ENCODE measurements at places on chromosomes 1 and 21.
A peak's percentile ranks its signal among the peaks of the same experiment; 100 is the strongest.

GRCh38 chr1:155219592-155220031 is 11.1 kb downstream of the MTX1 start:
- DNase-seq = no peak

GRCh38 chr1:48678710-48679505 is 97.8 kb downstream of the BEND5 start:
- no peak for DNase-seq

DNA sequence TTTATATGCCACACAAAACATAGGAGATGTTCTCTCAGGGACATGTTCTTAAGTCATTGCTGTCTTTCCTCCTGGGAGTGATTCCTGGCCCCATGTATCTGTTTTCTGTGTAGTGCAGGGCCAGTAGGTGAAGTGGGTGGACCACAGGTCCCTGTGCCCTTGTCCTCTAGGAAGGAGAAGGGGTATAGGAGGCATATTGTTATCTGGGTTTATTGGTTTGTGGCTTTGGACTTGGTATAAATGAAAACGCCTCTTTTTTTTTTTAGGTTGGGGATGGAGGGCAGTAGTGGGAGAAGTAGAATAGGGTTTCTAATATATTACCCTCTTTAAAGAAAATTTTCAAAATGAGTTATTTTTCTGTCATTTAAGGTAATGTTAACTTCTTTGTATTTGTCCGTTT is 29.4 kb downstream of the DYRK1A start:
- no peak for DNase-seq

- DNase-seq = no peak
These were observed 17.5 kb downstream of the PTGS2 start for GRCh38 chr1:186662752-186663151.

- no peak for DNase-seq
These were observed 2.3 kb downstream of the ZBTB37 start for GRCh38 chr1:173870252-173871075.

GRCh38 chr21:42453224-42453985 is 42.6 kb downstream of the RSPH1 start:
- DNase-seq = no peak

DNA sequence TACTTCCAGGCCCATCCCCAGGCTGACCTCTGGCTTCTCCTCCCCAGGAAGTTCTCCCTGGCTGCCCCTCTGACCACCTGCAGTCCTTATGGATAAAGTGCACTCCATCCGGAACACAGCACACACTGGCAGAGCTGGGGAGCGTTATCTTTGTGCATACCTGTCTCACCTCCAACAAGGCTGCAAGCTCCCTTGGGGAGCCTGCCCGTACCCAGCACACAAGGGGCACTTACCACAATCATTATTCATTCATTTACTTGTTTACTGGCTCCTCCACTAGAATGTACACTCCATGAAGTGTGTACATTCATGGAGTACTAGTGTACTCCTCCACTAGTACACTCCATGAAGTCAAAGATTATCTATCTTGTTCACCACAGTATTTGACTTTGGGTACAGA is 30.3 kb downstream of the GLIS1 start:
- no peak for DNase-seq

DNA sequence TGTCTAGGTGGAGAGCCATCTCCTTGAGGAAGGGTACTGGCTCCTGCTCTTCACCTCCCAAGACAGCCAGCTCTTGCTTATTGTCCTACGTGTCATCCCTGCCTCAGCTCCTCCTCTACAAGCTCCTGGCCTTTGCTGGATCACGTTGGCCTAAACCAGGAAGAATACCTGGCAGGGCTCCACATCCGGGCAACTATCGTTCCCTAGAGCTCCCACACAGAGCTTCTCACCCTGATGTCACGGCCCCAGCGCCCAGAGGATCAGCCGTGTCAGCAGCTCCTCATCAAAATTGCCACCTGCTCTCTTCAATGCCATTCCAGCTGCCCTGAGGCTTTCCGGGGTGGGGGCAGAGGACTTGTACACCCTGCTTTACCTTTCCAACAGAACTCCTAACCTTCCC is 1.9 kb upstream of the TPM3 start:
- no peak for DNase-seq

GRCh38 chr1:168783458-168784210 is 54.6 kb upstream of the DPT start:
- DNase-seq = no peak

DNA sequence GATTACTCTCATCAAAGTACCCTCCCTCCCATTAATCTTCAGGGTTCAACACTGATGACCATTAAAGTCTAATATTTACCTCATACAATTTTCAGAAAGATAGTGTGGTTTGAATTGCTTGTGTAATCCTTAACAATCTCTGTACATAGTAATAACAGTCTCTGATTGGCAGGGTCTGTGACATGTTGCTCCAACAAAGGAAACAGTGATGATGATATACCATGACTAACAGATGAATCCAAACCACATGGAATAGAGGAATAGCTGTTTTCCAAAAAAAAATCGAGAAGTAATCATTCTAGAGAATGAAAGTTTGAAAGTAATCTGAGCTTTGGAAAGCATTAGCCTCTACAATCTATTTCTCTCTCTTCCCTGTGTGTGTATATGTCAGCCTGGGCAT is 610.1 kb upstream of the NEGR1 start:
- no peak for DNase-seq

DNA sequence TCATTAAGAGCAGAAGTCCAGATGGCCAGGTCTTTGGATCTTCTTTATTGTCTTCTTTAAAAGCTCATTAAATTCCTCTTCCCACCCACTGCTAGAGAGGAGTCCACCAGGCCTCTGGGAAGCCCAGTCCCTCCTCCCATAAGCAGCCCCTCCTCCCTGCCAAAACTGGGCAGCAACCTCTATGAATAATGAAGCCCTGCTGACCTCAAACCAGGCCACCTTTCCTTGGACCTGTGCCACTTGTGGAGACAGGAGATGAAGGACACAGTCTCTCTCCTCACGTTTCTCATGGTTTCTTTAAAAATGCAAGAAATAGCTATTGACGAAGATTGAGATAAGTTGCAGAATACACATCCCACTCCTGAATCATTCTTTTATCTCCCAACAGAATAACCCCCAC is 112.8 kb downstream of the EDEM3 start:
- no peak for DNase-seq

DNA sequence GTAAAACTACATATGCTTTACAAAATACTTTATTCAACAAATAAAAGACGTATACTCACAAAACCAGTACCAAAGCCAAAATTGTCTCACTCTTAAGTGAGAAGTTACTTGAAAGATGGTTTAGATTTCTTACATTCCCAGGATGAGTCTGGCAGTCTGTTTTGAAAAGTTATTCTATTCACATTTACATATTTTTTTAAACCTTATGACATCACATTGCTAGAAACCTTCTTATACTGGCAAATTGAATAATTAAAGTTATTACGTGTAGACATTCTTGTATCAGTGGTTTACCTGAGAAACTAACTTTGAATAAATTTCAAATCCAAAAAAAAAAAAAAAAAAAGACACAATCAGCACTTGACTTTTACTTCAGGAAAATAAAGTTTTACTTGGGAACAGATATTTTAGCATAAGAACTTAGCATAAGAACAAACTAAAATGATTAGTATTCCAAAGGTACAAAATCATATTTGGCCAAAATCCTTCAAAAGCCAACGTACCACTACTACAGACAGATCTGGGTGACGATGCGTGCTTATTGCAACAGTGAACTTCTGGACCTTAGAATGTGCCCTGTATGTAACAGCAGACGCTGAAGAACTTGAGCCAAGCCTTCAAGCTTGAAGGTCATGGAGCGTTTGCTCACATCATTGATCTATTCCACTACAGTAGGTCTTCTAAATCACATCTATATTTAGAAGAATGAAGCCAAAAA is 2.5 kb downstream of the CDC42BPA start:
- DNase-seq = no peak

- DNase-seq = no peak
These were observed 20.9 kb downstream of the PDXK start for GRCh38 chr21:43739621-43740435.

- DNase-seq = no peak
These were observed 47.2 kb downstream of the LAMC1 start for GRCh38 chr1:183070234-183070922.

DNA sequence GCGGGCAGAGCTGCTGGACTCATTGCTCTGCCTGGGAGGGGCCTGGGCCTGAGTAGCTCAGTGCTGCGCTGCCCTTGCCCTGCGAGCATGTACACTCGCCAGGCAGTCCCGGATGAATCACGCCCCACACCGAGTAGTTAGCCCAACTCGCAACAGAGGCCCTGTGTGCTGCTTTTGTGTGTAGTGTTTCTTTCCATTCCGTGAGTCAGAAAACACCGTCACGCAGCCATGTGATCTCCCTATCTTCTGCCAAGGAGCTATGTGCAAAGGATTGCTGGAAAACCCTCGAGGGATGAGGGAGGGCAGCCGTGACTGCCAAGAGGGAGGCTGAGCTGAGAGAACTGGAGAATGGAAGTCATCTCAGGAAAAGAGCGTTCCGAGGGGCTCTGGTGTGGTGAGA is 37.3 kb downstream of the NENF start:
- no peak for DNase-seq

- DNase-seq = no peak
These were observed 243.4 kb downstream of the TRABD2B start for GRCh38 chr1:47753808-47754207.

- DNase-seq = no peak
These were observed 37.9 kb upstream of the AHCTF1 start for GRCh38 chr1:246969621-246970020.

GRCh38 chr1:20110679-20111078 is 8.7 kb downstream of the PLA2G2D start:
- DNase-seq = no peak

GRCh38 chr1:87186346-87186745 is 142.3 kb upstream of the LMO4 start:
- DNase-seq = no peak

- DNase-seq = no peak
These were observed 1.1 kb downstream of the LAMB3 start for GRCh38 chr1:209651138-209651587.

DNA sequence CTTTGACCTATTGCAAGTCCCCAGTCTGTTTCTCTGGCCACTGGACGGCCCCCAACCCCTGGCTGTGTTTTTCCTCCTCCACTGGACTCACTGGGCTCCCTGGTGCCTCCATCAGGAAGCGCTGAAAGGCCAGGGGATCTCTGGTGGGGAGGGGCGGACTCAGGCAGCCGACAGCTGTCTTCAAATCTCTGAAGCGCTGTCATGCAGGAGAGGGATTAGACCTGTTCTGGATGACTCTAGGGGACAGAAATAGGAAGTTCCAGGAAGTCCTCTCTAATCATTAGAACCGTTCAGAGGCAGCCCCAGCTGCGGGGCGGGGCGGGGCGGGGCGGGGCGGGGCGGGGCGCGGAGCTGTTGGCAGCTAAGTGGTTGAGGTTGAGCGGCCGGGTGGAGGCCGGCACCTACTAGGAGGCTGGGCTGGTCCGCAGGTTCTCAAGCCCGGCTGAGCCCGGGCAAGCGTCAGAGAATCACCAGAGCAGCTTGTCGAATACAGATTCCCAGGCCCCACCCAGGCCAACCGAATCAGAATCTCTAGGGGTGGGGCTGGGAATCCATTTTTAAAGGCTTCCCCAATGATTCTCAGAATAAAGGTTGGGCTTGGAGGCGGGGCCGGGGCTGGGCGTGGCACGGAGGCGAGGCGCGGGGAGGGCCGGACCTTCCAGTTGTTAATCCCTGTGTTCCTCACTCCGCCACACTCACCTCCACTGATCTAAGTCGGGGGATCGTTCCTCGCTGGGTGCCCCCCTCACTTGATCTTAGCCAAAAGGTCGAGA is 11.4 kb upstream of the PHLDA3 start:
- DNase-seq = no peak

DNA sequence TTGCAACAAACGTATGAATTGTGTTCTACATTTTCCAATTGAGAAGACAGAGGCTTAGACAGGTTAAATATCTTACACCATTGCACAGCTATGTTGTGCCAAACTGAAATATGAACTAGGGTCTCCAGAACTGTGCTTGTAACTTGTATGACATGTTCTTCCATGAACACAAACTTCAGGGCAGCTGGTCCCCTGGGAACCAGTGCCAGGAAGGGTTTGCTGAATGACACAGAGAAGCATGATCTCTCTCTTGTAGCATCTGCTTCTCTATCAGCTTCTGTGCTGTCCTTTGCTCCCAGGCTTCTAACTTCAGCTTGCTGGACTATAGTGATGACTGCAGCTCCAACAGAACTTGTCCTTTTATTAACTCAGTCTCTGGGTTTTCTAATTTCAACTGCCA is 385.5 kb downstream of the SIPA1L2 start:
- no peak for DNase-seq

DNA sequence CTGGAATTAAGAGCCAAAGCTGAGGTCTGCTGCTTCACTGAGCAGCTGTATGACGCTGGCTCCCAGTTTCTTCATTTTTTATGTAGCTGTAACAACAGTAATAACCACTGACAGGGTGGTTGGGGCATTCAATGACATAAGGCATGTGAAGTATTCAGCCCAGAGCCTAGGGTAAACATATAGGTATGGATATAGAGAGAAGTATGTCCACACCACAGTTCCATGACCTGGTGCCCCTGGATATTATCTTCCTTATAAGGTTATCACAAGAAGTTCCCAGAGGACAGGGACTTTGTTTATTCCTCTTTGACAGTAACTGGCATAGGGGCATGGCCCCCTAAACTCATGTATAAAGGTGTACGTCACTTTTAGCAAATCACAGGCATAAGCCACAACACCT is 14.7 kb downstream of the RAB42 start:
- no peak for DNase-seq

- no peak for DNase-seq
These were observed 12.0 kb downstream of the DUSP10 start for GRCh38 chr1:221729771-221730330.

DNA sequence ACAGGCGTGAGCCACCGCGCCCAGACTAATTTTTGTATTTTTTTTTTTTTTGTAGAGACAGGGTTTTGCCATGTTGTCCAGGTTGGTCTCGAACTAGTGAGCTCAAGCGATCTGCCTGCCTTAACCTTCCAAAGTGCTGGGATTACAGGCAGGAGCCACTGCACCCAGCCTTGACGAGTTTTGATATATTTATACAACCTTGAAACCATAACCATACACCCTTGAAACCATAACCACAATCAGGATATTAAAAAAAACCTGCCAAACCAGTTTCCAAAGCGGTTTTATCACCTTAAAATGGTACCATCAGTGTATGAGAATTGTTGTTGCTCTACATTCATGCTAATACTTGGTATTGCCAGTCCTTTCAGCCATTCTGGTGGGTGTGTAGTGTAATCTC is 3.7 kb upstream of the PHACTR4 start:
- DNase-seq = no peak

GRCh38 chr1:115717541-115717940 is 51.0 kb downstream of the CASQ2 start:
- DNase-seq = no peak

- DNase-seq = peak; percentile 41
These were observed 48.5 kb upstream of the SCYL3 start for GRCh38 chr1:169941982-169942830.

GRCh38 chr1:54611621-54612020 is 11.7 kb downstream of the FAM151A start:
- DNase-seq = no peak

All from right renal cortex interstitium (tissue), 3 donors.